ENCODE measurements at places on chromosomes 5 and 9. TPM values are rescaled to one million over a fixed set of nuclear protein-coding genes. Genes with fewer than 3 reads are reported as not detected.

- H3K36me3 ChIP-seq, result no peaks in the 10 kb centered on the region
- no peak overlapping the region for H3K27ac ChIP-seq
- H3K4me3 ChIP-seq, result no peak overlapping the region
- H3K27me3 ChIP-seq, result no peaks in the 10 kb centered on the region
Observed at GRCh38 chr5:94928891-94929290, 310.4 kb downstream of the SLF1 start.

DNA sequence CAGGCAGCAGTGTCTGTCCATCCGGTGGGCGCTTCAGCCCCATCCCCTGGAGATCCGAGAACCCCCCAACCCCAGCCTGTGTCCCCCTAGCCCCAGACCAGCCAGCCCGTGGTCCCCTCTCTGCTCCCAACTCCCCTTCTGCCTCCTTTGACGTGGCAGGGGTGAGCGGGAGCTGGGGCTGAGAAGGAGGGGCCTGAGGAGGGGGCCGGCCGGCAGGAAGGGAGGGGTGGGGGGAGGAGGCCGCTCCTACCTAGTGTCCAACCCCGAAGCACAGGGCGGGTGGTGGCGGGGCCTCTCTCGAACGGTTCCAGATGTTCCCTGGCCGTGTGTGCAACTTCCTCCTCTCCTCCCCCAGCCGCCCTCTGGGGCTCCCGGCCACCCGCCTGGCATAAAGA lies 31.0 kb downstream of the GOLGA2 start:
- DNase-seq, result no peak
- H3K27me3 ChIP-seq, result peaks cover 23% of the 10 kb centered on the region
- H3K36me3 ChIP-seq, result no peaks in the 10 kb centered on the region

- H3K4me3 ChIP-seq, result no peak overlapping the region
- H3K27me3 ChIP-seq, result peaks cover 27% of the 10 kb centered on the region
- DNase-seq, result no peak
- H3K27ac ChIP-seq, result no peak overlapping the region
Observed at GRCh38 chr5:116564312-116564711, 10.3 kb downstream of the SEMA6A start.

The EGFL7 gene
- total RNA-seq, result 2.6 TPM

GRCh38 chr9:134847752-134848432 lies 32.7 kb upstream of the FCN2 start:
- no peaks in the 10 kb centered on the region for H3K27me3 ChIP-seq
- no peak overlapping the region for H3K4me3 ChIP-seq
- DNase-seq, result no peak
- H3K4me1 ChIP-seq, result no peaks in the 10 kb centered on the region

DNA sequence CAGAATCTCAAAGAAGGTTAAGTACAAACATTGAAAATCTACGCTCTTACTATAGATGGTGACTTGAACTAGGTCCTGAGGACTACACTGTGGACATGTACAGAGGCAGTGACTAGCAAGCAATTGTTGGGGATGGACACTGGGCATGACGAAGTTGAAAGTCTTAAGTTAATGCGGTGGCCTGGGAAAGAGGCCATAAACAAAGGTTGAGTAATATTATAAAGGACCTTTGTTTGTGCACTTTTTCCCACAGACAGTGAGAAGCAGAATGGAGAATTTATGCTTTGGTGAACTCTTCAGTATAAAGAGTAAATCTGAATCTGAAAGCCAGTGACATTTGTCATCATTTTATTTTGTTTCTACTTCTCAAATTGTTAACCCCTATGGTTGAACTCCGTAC lies 15.3 kb downstream of the ALDH1A1 start:
- no peak overlapping the region for H3K27ac ChIP-seq
- no peaks in the 10 kb centered on the region for H3K27me3 ChIP-seq
- H3K36me3 ChIP-seq, result no peaks in the 10 kb centered on the region
- H3K4me3 ChIP-seq, result no peak overlapping the region

DNA sequence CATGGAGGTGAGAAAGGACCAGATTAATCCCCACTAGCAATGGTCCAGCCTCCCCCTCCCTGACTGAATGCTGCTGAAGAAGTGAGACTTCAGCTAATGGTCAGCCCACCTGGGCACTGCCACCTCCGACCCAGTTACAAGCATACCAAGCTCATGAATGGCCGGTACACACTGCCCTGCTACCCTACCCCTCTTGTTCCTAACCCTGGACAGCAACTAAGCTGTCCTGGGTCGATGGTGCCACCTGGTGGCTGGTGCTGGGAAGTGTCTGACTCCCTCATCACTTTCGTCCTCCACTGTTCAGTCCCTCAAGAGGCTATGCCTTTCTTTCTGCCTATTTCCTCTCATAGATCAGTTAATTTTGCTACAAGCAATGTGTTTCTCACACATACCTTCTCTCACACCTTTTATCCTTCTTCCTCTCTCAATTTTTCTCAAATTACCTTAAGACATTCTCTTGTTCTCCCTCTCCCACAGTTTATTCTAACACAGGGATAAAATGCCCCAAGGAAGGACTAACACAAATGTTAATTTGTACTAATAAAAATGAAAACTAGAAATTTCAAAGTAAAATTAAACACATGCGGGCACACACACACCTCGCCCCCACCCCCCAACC lies 42.4 kb downstream of the PAX5 start:
- no peak overlapping the region for H3K27ac ChIP-seq
- H3K4me3 ChIP-seq, result no peak overlapping the region
- peaks cover 39% of the 10 kb centered on the region for H3K27me3 ChIP-seq
- DNase-seq, result no peak
- peaks cover 7% of the 10 kb centered on the region for H3K4me1 ChIP-seq

All from activated T-helper 2 cell treated with anti-CD3 and anti-CD28 coated beads, Interferon-gamma antibody, Interleukin-2, Interleukin-4, amounts not matched to agents 10 μg/mL and 5 μg/mL and 100 μg/mL, durations not matched to agents 14 hours and 24 hours and 36 hours (primary cell).